ENCODE measurements at places on chromosomes 2 and 18. TPM values are rescaled to one million over a fixed set of nuclear protein-coding genes. Genes with fewer than 3 reads are reported as not detected.

Gene CCDC141
- total RNA-seq = 13.4 TPM

Gene GPR75
- 3.6 TPM for total RNA-seq

Gene DNER
- total RNA-seq = not detected

Gene POTEF
- total RNA-seq = not detected

Gene FKBP7
- total RNA-seq = 3.2 TPM
